ENCODE measurements at places on chromosomes 1 and 21.
A peak's percentile ranks its signal among the peaks of the same experiment; 100 is the strongest.

DNA sequence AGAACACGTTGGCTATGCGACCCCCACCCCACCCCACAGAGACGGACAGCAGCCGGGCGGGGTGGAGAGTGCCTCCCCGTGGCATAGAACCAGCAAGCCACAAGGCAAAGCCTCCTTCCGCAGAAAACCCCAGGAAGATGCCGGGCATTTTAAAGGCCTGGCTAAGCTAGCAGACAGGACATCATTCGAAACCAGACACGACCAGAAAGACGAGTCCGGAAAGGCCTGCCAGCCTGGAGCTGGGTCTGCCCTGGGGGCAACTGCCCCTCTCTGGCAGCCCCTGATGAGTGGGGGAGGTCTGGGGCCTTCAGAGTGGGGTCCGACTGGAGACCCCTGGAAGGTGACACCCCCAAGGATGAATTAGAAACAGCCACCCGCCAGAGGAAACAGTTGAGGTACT, 8.5 kb downstream of the FTCD start:
- no peak for DNase-seq

DNA sequence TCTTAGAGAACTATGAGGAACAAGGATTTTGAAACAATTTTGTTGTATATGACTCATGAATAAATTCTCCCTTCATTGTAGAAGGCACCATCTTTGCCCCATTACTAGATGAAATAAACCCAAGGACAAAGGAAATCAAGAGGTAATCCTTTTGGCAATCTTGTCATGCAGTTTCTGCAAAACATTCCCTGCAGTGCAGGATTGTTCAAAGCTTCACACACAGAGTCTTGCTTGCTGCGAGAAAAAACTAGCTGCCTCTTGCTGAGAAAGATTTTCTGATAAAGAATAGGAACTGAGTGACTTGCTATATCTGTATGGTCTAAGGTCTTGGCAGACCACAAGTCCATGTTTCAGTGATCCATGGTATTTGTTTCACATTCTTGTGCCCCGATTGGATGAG, 657.4 kb upstream of the ADGRL4 start:
- no peak for DNase-seq

DNA sequence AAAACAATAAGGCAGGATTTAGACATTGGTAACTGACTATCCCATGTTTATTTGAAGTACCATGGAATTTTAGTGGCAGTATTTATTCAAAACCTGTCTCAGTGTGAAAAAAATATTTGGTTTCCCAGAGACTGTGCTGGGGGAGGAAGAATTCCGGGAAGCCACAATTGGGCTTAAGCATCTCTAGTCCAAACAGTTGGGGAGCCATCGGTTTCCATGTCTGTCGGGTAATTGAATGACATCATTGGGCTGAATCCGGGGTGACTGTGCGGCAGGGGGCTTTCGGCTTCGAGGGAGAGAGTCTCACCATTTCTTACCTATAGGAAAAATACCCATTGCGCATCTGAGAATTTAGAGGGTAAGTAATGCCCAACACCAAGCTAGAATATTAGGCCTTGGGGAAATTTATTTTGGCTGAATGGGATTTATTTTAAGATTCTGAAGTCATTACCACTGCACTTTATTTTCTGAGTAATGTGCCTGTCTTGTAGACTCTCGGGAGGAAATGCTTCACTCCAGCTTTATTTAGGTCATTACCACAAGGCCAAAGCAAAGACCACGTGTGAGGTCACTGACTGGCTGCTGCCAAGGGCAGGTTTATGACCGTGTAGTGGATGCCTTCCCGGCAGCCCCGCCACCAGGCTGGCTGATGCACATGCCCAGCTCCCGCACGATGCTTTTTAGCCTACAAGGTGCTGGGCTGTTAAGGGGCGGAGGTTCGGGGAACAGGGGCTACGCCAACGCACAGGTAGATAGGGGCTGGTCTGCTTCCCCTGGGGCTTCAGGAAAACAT, 23.1 kb upstream of the UMODL1 start:
- DNase-seq, result no peak

DNA sequence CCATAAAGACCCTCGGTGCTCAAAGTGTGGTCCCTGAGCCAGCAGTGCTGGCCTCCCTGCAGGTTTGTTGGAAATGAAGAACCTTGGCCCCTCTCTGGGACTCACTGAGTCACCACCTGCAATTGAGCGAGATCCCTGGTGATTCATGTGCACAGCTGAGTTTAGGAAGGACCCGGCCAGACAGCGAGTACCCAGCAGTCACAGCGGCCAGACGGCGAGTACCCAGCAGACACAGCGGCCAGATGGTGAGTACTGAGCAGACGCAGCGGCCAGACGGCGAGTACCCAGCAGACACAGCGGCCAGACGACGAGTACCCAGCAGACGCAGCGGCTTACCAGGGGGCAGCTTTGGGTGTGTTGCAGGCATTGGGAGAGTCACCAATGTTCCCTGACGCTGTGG, 123.8 kb downstream of the PRDM16 start:
- no peak for DNase-seq

- no peak for DNase-seq
Measured at GRCh38 chr1:241990040-241990439, 8.9 kb downstream of the MAP1LC3C start.

GRCh38 chr1:71603044-71603776, 522.4 kb upstream of the ZRANB2 start:
- DNase-seq, result no peak

GRCh38 chr1:180194546-180195207, 35.4 kb upstream of the LHX4 start:
- no peak for DNase-seq

GRCh38 chr1:178541829-178542553, 29.1 kb downstream of the TEX35 start:
- DNase-seq, result peak; percentile 43

DNA sequence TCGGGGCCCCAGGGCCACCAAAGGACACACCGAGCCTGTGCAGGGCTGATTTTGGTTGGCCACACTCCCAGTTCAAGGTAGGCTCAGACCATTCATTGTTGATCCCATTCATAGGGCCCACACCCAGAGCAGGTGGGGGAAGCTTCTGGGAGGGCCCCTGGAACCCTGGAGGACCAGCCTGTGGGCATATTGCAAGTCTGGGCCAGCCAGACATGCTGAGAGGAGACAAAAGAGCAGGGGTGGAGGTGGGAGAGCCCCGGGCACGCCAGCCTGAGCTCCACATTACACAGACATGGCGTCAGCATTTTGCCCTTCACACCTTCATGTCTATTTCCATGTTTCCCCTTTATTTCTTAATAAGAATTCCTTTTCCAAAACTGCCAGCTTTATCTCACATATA, 25.7 kb downstream of the PMVK start:
- DNase-seq, result no peak

GRCh38 chr1:219772265-219773036, 155.9 kb downstream of the SLC30A10 start:
- no peak for DNase-seq

DNA sequence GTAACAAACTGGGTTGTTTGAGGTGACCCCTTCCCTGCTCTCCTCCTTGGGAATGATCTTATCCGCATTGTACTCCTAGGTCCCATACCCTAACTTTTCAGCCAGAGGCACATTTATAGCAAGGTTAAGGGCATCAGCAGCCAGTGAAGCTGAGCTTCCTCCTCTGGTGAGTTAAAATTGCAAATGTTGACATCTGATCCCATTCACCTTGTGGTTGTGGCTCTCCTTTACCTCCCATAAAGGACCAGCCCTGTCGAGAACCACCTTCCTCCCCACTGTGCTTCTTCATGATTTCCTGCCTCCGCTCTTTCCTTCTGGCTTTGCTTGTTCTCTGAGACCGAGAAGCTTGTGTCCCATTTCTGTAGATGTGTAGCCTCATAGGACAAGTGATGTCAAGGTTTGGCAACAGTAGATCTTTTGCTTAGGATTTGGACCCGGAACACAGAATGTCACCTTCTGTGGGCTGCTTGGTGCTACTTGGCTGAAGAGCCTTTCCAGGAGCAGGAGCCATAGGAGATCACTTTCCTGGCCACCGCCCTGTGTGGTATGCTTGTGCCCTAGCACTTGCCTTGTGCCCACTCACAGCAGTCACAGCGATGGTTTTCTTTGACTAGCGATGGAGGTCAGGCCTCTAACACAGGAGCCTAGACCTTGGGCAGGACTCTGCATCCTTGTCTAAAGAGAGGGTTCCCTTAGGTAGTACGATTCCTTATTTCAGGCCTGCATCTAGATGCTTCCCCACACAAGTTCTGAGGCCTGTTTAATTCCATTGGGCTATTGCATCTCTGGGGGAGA, 18.8 kb downstream of the SZRD1 start:
- DNase-seq, result no peak

DNA sequence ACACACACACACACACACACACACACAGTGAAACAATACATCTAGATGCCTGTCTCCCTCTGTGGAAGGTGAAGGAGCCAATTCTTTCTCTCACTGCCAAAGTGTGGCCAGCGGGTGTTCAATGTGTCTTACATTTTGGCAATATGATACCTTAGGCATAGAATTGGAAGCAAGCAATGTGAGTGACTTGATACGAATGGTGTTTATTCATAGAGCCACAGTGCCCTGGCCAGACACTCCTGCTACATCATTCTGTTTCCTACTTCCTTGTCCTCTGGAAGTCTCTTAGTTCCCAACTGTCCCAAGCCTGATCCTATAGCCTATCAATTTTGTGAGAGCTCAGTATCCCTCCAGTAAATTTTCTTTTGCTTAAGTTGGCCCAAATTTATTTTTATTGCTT, 170.0 kb upstream of the L1TD1 start:
- DNase-seq, result no peak

- DNase-seq, result no peak
Measured at GRCh38 chr1:28178690-28179485, 2.4 kb upstream of the PTAFR start.

- DNase-seq, result no peak
Measured at GRCh38 chr21:42862774-42863503, 16.4 kb downstream of the WDR4 start.

- DNase-seq, result no peak
Measured at GRCh38 chr1:232599178-232600041, 30.5 kb downstream of the SIPA1L2 start.

GRCh38 chr1:83931658-83932253, 67.2 kb downstream of the TTLL7 start:
- no peak for DNase-seq

GRCh38 chr1:14646973-14647372, 48.5 kb downstream of the KAZN start:
- no peak for DNase-seq

DNA sequence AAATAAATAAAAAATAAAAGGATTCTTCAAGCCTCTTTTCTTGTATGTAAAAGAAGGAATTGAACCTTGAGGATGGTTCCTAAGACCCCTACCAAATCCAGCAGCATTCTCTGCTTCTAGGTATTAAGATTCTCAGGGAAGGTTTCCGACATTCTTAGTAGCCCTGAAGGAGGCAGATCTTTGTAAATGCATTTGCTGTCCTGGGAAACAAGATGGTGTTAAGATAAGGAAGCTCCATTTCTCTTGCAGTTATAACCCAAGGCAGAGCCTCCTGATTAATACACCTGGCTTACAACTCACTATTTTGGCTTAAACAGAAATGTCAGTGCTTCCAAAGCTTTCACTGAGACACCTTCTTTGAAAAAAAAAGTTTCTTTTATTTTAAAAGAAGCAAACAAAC, 393.8 kb downstream of the DISC1 start:
- no peak for DNase-seq

DNA sequence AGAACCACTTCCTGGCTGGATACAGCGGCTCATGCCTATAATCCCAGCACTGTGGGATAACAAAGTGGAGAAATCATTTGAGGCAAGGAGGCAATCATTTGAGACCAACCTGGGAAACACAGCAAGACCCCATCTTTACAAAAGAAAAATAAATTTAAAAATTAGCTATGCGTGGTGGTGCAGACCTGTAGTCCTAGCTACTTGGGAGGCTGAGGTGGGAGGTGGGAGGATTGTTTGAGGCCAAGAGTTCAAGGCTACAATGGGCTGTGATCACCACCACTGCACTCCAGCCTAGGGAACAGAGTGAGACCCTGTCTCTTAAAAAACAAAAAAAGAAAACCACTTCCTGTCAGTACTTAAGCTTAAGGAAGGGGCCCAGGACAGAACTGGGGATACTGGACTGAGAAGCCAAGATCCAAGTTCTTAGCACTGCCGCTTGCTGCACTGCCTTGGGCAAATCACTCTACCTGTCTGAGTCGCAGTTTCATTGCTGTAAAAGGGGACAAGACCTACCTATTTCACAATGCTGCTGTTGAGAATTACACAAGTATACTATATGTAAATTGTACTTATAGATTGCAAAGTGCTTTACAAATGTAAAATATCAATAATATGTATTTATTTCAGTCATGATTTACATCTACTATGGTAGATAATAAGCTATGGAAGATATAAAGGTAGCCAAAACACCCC, 154.9 kb downstream of the RERE start:
- no peak for DNase-seq

- no peak for DNase-seq
Measured at GRCh38 chr1:176225911-176226310, 18.8 kb upstream of the COP1 start.

- no peak for DNase-seq
Measured at GRCh38 chr1:226404063-226404903, 3.6 kb downstream of the PARP1 start.

- DNase-seq, result no peak
Measured at GRCh38 chr1:196407358-196408051, 200.7 kb downstream of the KCNT2 start.

DNA sequence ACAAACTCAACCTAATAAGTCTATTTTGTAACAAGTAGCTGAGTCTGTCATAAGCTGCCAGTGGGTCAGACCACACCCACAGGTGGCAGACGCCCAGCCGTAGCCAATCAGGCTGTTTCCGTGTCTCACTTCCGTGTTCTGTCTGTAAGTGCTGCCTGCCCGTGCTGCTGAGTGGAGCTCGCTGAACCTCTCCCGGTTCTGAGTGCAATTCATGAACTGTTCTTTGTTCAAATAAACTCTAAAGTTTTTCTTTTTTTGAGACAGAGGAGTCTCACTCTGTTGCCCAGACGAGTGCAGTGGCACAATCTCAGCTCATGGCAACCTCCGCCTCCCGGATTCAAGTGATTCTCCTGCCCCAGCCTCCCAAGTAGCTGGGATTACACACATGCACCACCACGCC, 25.1 kb downstream of the POFUT2 start:
- DNase-seq, result no peak

GRCh38 chr1:154434346-154435085, 29.4 kb downstream of the IL6R start:
- DNase-seq, result no peak

DNA sequence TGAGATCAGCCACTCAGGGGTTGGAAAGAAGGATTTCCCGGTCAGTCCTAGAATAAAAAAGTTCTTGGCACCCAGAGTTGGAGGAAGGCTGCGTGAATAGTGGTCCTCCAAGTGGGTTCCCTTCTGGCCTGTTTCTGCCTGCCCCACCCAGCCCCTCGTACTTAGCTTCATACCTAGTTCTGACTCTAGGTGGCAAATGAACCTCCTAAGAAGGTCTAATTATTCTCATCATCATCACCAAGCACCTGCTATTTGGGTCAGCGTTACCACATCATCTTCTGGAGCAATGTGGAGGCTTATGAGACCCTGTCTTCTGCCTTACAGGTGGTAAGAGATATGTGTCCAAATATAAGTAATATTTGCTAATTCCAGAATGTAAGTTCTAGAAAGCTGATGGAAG, 35.9 kb upstream of the NFASC start:
- DNase-seq, result no peak

- no peak for DNase-seq
Measured at GRCh38 chr1:217029281-217030157, 306.3 kb upstream of the ESRRG start.
